ENCODE measurements at places on chromosomes 4 and X. TPM values are rescaled to one million over a fixed set of nuclear protein-coding genes. Genes with fewer than 3 reads are reported as not detected.

The ZNF280C gene
- 9.6 TPM for polyA plus RNA-seq

The SMAD1 gene
- 42.0 TPM for polyA plus RNA-seq

The CYTL1 gene
- polyA plus RNA-seq, result 56.3 TPM

The SLC10A7 gene
- polyA plus RNA-seq, result 16.3 TPM

The PHKA1 gene
- polyA plus RNA-seq, result 4.7 TPM

The KCNE5 gene
- 4.2 TPM for polyA plus RNA-seq

The L1CAM gene
- polyA plus RNA-seq, result 0.48 TPM

The LAMP2 gene
- polyA plus RNA-seq, result 77.7 TPM

The WAS gene
- polyA plus RNA-seq, result 4.1 TPM

The SPOCK3 gene
- polyA plus RNA-seq, result 2.1 TPM

The HNRNPH2 gene
- 101 TPM for polyA plus RNA-seq

The AWAT2 gene
- not detected for polyA plus RNA-seq

The GLRA2 gene
- 0.33 TPM for polyA plus RNA-seq

The GPR50 gene
- polyA plus RNA-seq, result not detected

The CLCN5 gene
- polyA plus RNA-seq, result 16.5 TPM

The DMD gene
- polyA plus RNA-seq, result 53.0 TPM

The BEX4 gene
- 91.4 TPM for polyA plus RNA-seq

The AMTN gene
- polyA plus RNA-seq, result not detected

GRCh38 chr4:55125763-55126541 is 557 bp upstream of the KDR start:
- no peak for DNase-seq

DNA sequence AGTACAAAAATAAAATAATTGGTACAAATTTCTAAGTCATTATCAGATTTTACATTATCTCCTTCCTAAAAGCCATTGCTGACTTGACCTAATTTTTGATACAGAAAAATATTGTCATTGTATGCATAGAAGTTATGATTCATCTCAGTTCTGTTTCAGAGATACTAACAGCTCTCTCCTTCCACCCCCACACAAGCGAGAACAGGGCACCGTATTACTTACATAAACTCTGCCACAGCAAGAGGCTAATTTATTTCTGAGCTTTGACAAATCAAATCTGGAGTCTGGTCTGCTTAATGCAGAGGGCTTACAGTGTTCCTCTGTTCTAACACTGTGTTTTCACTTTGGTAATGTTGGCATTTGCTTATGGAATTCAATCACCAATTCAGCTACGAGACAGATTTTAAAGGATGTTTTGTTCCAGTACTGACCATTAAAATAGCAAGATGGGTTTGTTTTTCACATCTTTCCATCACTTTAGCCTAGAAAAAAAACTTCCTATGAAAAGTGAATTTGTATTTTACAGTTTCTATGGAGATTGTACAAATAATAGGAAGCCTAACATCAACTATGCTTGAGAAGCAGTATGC is 181.8 kb downstream of the USP46 start:
- DNase-seq, result no peak

GRCh38 chrX:119552508-119552907 is 12.7 kb downstream of the STEEP1 start:
- DNase-seq, result no peak

- no peak for DNase-seq
These were observed 2141.9 kb upstream of the AGA start for GRCh38 chr4:179584101-179584500.

GRCh38 chrX:102985192-102985591 is 48.1 kb downstream of the RAB40AL start:
- DNase-seq, result no peak

DNA sequence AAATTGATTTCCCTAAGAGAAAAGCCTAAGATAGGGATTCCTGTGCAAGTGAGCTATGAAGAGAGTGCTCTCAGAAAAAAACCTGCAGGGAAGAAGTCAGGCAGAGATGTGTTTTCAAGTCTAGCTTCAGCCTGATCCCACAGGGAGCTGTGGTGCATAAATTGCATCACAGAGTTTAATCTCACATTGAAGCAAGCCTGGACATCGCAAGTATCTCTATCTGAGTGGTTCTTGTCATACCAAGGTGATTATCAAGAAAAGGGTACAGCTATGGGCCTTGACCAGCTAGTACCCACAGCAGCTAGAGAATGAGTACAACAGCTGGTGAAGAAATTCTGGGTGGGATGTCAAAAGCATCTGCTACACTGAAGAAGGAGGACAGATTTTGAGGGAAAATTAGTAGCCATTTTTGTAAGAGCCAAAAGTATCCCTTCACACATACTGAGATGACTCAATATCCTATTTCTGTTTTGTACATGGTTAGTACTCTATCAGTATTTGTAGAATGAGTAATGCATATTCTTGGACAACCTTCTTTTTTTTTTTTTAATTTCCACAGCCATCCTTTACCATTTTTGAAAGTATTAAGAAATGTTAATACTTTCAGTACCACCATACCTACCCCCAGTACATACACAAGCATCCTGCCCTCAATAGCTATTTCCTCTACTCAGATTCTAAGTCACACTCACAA is 708.9 kb downstream of the IL1RAPL1 start:
- no peak for DNase-seq

DNA sequence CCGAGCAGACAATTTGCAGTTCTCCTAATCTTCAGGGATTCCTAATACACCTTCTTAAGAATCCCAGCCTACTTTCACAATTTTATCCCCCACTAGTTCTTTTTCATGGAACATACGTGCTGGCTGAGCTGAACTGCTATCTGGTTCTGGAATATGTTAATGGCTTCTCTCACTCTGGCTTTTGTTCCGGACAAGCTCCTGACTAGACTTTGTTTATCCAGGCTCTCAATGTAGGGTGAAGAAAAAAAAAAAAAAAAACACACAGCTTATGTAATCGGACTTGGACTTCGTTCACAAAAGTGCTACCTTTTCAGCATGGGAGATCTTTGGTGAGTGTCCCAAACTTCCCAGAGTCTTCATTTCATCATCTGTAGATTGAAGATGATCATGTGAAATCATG is 555.4 kb upstream of the CPEB2 start:
- DNase-seq, result no peak

GRCh38 chrX:129843209-129843458 is 552 bp downstream of the ZDHHC9 start:
- DNase-seq, result no peak

- no peak for DNase-seq
These were observed 9.2 kb downstream of the IRAK1 start for GRCh38 chrX:154010330-154011087.

- DNase-seq, result no peak
These were observed 61.1 kb upstream of the RBMX start for GRCh38 chrX:136941396-136942337.

DNA sequence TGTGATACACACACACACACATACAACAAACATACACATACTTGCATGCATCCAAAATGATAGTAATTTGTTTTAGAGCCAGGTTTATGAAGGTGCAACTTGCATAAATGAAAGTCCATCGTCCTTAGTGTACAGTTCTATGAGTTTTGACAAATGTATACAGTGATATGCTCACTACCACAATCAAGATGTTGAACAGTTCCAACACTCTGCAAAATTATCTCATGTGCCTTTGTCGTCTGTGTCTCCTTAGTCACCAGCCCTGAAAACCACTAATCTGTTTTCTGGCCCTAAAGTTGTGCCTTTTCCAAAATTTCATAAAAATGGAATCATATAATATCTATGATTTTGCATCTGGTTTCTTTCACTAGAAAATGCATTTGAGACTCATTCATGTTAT is 67.8 kb upstream of the ANXA3 start:
- DNase-seq, result no peak

GRCh38 chrX:119206203-119206602 is 29.9 kb upstream of the PGRMC1 start:
- DNase-seq, result no peak

DNA sequence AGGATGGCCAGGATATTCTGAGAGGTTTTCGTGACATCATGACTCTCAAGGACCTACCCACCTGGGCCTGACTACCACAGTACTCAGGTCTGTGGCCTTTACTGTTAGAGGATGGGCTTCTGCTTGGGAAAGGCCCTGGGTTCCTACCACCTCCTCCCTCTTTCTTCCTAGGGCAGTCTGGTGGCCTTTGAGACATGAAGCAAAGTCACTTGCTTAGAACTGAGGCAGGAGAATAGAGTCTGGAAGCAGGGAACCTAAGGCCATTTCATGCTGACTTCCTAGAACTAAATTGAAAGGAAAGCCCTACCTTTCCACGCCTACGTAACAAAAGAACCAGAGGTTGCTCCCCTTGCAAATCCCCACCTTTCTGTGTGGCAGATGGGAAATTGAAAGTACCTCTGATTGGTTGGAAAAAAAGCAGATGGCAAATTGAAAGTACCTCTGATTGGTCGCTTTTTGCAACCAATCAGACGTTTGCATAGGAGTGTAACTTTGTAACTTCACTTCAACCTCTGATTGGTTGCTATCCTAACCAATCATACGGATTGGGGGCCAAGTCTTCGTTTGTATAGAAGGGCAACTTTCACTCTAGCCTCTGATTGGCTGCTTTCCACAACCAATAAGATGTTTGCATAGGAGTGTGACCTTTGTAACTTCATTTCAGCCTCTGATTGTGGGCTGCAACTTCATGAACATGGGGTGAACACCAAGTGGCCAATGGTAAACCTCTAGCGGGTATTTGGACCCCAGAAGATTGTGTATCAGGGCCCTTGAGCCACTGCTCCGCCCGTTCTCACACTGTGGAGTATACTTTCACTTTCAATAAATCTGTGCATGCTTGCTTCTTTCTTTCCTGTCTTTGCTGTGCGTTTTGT is 9.9 kb upstream of the AKAP14 start:
- DNase-seq, result no peak

- no peak for DNase-seq
These were observed 258.9 kb downstream of the RCHY1 start for GRCh38 chr4:75255261-75255660.

GRCh38 chr4:150782921-150783320 is 201.0 kb downstream of the MAB21L2 start:
- peak; percentile 22 for DNase-seq

- DNase-seq, result no peak
These were observed 2197.7 kb downstream of the ARAP2 start for GRCh38 chr4:34046580-34046979.

DNA sequence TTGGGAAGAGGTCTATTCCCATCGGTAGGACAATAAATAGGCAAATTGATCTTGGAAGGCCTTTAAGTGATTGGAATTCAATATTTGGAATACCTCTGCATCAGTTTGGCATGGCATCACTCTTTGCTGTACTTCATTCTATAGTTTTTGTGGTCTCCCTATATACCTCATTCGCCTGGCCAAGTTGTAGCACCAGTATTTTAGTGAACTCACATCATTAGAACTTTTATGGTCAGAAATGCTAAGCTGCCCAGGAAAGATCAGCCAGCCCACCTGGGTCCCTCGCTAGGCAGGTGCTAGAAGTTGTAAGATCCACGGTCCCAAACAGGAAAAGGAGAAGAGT is 40.3 kb downstream of the ZCCHC13 start:
- no peak for DNase-seq

- DNase-seq, result no peak
These were observed 41.9 kb downstream of the ARHGEF38 start for GRCh38 chr4:105594099-105595010.

DNA sequence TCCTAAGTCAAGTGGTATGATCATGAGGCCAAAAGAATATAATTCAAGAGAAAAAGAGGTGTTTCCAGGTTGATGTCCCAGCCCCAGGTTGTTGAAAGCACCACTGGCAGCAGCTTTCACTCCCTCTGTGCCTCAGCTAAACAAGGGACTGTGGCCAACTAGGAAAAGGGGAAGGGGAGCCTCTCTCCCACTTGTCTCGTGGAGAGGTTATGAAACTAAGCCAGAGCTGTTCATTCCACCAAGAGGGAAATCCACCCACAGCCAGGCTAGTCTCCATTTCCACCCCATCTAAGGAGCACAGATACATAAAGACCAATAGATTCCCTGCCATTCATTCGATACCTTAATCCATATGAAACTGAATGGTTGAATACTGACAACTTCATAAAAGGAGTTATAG is 8.1 kb downstream of the ANXA5 start:
- DNase-seq, result no peak

GRCh38 chr4:138189206-138189605 is 52.9 kb downstream of the SLC7A11 start:
- DNase-seq, result no peak

DNA sequence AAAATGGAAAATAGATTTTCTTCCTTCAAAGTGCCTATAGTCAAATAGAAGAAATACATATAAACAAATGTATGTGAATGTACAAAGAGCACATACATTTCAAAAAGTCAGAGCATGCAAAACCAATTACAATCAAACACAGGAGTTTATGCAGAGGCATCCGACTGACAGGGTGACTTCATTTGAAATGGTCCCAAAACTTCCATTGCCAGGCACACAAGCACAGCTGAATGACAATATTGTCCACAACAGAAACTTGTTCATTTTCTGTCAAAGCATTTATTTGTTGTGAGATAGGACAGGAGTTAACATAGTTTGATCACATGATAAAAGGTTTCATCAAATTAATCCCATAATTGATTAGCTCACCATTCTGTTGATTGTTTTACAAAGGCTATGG is 96.4 kb upstream of the TTC29 start:
- no peak for DNase-seq

DNA sequence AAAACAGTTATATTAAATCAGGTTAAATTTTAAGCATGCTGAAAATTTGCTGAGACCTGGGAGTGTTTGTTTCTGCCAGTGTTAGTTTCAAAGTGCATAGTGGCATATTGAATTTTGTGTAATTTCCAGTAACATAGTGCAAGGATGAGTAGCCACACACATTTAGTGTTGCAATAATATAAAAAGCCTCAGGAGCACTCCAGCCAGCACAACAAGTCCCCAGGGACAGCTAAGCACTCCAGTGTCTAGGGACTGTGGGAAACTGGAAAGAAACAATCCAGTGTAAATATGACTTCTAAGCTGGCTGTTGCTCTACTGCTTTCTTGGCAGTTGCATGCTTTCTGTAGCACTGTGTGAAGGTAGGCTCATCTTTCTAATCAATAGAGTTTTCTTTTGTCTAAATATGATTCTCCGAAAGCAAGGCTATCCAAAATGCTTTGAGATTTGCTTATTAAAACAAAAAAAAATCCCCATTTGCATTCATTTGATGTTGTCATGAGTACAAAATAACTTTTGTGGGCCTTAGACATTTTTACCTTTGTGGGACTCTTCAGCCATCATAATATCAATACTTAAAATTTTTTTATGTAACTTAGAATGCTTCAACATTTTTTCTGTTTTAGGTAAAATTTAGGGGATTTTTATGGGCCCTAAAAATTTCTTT is 24.2 kb upstream of the CXCL2 start:
- DNase-seq, result peak; percentile 41

- no peak for DNase-seq
These were observed 46.9 kb downstream of the SEPTIN11 start for GRCh38 chr4:76996445-76996844.

GRCh38 chr4:26294904-26295303 is 25.9 kb upstream of the RBPJ start:
- no peak for DNase-seq

GRCh38 chrX:69027181-69028005 is 137.9 kb downstream of the PJA1 start:
- DNase-seq, result peak; percentile 33

DNA sequence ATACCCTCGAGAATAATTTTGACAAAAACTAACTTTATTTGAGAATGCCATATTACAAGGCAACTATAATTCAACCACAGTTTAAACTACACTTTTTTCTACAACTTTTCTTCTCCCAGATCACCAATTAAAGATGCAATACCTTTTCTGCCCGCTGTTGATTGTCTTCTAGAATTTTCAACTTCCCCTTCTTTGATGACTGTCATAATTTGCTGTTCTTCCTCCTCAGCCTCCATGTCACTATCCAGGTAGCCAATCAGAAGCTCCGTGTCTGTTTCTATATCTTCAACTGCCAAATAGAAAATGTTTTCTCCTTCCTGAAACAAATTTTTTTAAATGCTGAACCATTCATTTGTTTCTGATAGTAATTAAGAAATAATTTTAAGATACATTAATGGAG is 101.5 kb downstream of the PRDM5 start:
- no peak for DNase-seq
